ENCODE measurements at places on chromosomes 7 and 10.

DNA sequence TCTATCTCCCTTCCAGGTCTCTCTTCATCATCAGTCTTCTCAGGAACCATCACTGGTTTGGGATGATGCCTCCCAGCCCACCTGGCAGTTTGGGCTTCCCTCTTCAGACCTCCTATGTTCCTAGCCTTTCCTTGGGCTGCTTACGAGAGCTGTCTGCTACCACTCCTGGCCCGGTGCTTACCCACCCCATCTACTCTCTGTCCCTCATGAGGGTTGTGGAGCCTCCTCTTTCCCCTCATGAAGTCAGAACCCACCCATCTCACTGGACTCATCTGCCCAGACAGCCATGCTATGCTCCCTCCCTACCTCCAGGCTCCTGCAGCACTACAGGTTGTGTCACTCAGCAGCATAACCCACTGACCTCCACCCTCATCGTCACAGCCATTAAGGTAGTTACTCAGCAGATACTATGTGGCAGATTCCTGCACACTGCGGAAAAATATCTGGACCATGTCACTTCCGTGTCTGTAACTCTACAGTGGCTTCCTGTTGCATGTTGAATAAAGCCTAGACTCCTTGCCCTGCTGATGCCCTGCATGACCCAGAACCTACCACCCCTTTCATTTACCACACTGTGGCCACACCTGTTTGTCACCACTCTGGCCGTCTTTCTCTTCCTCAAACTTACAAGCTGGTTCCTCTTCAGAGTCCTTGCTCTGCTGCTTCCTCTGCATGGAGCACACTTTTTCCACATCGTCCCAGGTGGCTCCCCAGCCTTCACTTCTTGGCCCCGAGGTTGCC is 2.0 kb downstream of the DBNL start:
- no peak for DNase-seq

GRCh38 chr7:493661-494251 is 25.9 kb downstream of the PDGFA start:
- DNase-seq = no peak

GRCh38 chr7:69624435-69625230 is 26.4 kb downstream of the AUTS2 start:
- no peak for DNase-seq

DNA sequence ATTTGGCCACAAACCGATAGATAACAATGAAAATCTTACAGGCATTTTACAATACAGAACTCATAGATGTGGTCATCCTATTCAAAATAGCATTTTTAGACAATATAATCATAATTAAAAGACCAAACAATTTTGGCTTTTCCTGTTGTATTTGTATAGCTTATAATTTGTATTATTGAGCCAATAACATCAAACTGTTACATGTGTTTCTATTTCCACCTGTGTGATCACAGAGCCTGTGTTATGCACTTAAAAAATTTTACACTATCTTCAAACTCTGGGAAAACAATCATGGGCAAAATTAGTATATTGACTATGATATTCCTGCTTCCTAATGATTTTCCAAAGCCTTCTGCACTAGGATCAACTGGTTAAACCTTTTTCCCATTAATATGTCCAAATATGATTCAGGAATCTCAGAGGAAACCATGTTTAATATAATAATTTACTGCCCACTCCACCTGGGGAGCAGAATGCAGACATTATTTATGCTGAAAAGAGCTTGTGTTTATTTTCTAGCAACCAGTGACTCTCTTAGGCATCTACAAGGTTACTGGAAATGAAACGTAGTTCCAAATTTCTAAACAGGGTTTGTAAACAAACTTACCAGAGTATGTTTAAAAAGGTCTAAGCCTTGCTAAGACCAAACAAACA is 1.7 kb downstream of the RHOBTB1 start:
- no peak for DNase-seq

DNA sequence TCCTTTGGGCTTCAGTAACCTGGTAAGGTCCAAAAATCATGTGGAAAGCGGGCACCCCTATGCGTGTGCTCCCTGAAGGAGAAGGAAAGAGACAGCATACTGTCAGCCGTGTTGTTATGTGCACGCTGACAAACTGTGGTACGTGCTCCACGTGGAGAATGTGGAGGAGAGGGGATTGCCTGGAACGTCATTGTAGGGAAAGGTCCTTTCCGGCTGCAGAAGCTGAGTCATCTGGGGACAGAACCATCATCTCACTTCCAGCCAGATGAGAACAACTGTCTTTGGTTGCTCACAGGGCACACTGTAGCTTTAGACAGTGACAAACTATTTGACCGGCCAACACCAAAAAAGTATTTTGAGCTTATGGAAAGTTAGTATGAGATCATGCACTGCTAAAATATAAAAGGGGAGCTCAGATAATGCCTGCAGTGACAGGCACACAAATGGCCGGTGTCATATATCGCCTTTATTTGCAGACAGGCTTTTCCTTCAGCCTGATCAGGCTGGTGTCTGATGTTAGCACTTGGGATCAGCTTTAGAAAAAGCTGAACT is 38.8 kb upstream of the GRB10 start:
- DNase-seq = no peak

- no peak for DNase-seq
Observed at GRCh38 chr7:33698041-33698440, 207.3 kb upstream of the BMPER start.

GRCh38 chr7:116356979-116357378 is 142.6 kb upstream of the CAV2 start:
- no peak for DNase-seq

GRCh38 chr7:39911167-39911566 is 38.9 kb upstream of the CDK13 start:
- no peak for DNase-seq

- peak; percentile 45 for DNase-seq
Observed at GRCh38 chr10:3873728-3874461, 88.9 kb upstream of the KLF6 start.

GRCh38 chr7:107627002-107627401 is 33.6 kb upstream of the SLC26A4 start:
- no peak for DNase-seq

DNA sequence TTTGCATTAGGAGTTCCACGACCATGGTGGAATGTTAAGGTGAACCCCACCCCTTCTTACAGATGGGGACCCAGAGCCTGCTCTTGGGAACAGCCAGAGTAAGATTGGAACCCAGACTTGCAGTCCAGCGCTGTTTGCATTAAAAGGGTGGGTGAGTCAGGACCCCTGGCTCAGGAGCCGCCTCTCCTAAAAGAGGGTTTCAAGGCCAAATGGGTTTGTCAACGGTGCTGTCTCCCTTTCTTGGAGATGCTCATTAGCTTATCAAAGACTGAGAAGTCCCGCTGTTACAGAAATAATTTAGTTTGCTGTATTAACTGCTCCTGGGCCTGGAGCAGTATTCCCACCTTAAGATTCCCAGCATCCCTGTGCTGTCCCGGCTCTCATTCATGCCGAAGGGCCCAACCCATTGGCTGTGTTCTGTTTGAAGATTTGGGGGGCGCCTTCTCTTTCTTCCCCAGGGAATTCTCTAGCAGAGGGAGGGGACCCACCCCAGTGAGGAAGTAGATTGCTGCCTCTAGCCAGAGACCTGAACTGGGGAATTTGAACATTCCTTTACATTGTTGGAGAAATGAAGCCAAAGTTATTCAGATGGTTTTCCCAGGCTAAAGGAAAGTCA is 1.8 kb downstream of the MARVELD1 start:
- no peak for DNase-seq

DNA sequence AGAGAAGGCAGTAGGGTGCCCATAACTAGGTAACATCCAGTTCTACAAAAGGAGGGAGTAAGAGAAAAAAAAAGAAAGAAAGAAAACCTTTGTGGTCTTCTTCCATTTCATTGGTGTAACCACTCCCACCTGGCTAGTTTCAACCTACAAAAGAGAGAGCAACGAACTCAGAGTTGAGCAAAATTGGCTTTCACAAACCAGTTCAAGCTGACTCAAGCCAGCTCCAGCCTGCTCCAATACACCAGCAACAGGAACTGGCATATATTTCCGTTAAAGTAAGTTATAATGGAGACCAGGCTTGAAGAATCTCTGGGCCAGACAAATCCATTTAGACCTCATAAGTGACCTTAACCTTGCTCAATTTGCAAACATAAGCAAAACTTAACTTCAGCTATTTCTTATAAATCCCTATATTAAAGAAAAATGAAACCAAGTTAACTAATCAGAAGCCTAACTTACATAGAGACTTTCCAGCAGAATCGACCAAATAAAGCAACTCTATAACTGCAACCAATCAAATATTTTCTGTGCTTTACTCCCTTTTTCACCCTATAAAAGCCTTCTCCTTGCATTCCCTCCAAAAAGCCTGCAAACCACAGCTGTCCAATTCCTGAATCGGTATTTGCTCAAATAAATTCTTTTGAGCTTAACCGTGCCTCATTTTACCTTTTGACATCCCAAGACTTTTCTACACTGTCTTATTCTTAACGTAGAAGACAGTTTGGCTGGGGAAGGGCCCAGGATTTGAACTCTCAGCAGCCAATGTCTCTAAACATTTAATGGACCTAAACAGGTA is 10.1 kb downstream of the ANKRD22 start:
- no peak for DNase-seq

GRCh38 chr7:74501298-74501697 is 47.6 kb downstream of the GTF2IRD1 start:
- DNase-seq = no peak

GRCh38 chr7:7841027-7841426 is 122.6 kb upstream of the RPA3 start:
- DNase-seq = no peak

DNA sequence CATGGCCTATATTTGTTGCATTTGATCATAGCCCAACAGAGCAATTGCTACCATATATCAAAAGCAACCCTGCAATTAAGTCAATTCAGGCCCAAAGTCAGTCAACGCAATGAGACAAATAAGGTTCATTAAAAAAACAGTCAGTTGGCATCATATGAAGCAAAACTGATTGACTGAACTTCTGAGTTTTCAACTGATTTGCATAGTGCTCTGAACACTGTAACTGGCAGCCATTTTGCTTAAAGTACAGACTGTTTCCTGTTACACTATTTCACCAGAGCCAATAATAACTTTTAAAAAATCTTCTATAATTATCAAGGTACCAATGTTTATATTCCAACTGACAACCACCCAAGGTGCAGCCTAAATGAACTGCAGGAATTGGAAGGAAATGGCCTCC is 68.4 kb upstream of the RAPGEF5 start:
- no peak for DNase-seq

- DNase-seq = no peak
Observed at GRCh38 chr7:21946222-21946709, 567 bp upstream of the CDCA7L start.

DNA sequence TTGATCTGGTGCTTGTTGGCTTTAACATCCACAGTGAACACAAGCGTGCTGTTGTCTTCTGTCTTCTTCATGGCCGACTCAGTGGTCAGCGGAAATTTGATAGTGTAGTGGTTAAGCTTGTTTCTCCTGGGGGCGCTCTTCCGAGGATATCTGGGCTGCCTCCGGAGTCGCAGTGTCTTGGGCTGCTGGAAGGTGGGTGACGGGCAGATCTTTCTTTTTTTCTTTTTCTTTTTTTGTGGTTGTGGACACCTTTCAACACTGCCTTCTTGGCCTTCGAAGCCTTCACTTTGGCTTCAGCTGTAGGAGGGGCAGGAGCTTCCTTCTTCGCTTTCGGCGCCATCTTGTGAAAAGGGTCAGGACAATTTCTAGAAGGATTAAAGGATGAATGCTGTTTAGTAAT is 23.8 kb upstream of the RPA3 start:
- no peak for DNase-seq

DNA sequence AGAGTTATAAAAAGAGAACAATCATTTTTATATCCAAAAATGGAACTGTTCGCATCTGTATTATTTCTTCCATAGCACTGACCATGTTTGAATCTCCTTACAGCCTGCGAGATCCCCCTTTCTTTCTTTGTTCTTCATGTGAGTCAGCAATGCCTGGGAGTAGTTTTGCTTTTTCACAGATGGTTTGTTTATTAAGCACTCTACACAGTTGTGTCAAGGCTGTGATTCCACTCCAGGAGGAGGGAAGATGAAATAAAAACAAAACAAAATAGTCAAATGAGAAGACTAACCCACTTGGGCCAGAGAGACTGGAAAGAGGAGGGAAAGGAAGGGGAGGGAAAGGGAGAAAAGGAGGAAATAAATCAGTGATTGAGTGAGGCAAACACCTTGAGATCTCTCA is 7.8 kb downstream of the LIPF start:
- no peak for DNase-seq

DNA sequence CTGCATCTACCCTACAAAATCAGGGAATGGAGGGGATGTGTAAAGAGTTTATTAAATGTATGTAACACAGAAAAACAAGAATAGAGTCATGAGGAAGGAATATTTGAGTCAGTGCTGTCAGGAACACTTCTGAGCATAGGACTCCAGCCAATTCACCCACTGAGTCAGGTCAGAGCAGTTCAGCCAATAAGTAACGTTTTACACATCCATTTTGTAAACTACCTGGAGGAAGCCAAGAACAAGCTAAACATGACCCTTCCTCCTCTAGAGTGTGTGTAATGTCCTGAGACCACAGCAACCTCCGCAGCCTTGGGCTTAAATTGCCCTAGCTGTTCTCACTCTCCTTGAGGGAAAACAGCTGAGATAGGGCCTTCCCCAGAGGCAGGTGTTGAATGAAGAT is 691.5 kb upstream of the LRRN3 start:
- DNase-seq = no peak

DNA sequence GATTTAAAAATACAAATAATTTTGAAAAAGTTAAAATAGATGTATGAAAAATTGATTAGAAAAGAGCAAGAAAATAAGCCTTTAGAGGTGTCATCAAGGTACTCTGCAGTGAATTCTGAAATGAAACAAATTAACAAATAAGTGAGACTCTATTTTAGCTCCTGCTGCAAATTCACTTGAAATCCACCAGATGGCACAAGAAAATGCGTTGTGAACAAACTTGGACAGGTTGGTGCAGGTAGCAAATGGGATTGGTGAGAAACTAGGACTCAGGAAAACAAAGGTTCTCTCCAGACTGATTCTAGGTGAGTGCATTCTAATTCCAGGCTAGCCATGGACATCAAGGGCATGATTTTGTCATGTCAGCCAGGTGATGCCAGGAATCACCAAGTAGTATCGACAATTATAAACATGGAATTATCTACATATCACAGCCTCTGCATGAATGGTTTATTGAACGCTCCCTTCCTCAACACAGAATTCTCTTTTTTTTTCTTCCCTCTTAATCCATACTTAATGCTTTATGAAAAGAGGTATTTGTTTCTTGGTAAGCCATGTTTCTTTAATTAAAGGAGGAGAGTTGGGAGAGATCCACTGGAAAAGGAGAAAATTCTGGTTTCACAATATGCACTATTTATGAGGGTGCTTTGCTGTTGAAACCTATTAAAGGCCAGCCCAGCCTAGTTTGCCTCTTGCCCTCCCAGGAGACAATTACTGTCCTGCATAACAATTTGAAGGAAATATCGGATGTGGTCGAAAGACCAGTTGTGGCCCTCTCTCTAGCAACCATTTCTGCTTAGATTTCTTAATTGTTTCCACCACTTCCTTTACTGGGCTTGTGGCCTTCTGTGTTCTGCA is 118.1 kb downstream of the ZNF365 start:
- peak; percentile 12 for DNase-seq

Measured in SW 1271 (cell line).